T-cell (primary cell): ENCODE measurements at places on chromosomes 12 and 14. TPM values are rescaled to one million over a fixed set of nuclear protein-coding genes. Genes with fewer than 3 reads are reported as not detected.

Gene CACNA2D4
- 14.8 TPM for total RNA-seq

Gene SERPINA10
- not detected for total RNA-seq

Gene OR11G2
- total RNA-seq: not detected

Gene FOXA1
- not detected for total RNA-seq

Gene NANOG
- not detected for total RNA-seq

Gene KRAS
- 29.1 TPM for total RNA-seq

Gene ERGIC2
- total RNA-seq: 50.5 TPM

Gene LGALS3
- total RNA-seq: 4.1 TPM

- DNase-seq: no peak
These were observed 119.8 kb upstream of the CPM start for GRCh38 chr12:69052613-69053408.

GRCh38 chr14:94412671-94413638 lies 24.6 kb upstream of the SERPINA1 start:
- DNase-seq: no peak

DNA sequence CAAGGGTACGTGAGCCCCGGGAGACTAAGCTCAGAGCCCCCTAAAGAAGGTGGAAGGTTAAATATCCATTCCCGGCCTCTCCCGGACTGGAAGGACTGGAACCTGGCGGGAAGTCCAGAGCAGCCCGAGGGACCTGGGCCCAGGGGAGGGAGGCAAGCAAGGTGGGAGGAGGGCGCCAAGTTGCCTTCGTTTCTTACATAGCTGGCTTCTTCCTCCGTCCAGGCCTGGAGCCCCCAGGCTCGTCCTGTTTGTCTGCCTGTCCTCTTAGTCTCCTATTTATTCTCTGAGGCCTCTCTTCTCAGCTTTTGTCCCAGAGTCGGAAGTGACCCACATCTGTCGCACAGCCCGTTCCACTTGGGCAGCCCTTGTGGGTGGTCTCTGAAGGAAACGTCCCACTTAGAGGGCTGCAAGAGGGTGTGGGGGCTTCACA lies 745 bp downstream of the PCK2 start:
- no peak for DNase-seq

- no peak for DNase-seq
These were observed 44.1 kb upstream of the JDP2 start for GRCh38 chr14:75383721-75384120.

DNA sequence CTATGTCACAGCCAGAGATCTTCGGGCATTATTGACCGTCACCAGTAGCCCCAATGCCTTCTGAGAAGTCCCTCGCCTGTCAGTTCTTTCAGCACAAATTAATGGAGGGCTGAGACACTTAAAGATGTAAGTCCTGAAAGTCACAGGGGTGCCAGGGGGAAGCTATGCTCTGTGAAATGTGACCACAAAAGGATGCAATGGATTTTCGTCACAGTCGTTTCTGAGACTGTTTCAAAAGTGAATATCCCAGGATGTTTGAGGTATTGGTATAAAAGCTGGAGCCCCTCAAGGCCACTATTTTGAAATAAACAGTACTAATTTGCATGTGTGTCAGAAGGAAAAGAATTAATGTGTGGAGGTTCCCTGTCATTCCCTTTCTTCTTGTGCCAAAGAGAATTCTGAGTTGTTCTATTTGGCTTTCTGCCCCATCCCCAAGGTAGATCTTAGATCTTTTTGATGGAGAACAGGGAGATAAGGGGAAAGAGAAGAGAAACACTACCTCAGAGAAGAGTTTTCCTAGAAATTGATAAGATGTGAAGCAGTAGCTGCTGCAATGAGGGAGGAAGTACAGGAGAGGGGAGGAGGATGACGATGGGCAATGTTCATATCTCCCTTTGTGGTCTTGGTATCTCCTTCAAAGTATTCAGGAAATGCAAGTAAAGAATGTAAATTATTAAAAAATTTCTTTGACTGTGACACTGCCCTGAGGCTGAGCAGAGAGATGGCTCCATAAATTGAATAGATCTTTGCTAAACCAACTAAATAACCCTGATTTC lies 101.8 kb upstream of the NAP1L1 start:
- no peak for DNase-seq

- DNase-seq: no peak
These were observed 78.0 kb downstream of the CPSF2 start for GRCh38 chr14:92199763-92200162.

DNA sequence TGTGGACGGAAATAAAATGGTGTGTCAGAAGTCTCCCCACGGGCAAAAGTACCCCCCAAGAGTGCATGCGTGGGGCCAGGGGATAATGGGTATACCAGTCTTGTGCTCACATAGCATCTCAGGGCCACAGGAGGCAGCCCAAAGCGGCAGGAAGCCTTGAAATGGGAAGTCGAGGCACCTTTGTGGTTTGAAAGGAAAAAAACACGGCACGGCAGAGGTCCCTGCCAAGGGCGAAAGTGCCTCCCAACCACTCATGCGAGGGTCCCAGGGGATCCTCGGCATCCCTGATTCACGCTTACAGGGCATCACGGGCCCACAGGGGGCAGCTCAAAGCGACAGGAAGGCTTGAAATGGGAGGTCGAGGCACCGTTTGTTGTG lies 583.2 kb downstream of the ALG10 start:
- DNase-seq: no peak

DNA sequence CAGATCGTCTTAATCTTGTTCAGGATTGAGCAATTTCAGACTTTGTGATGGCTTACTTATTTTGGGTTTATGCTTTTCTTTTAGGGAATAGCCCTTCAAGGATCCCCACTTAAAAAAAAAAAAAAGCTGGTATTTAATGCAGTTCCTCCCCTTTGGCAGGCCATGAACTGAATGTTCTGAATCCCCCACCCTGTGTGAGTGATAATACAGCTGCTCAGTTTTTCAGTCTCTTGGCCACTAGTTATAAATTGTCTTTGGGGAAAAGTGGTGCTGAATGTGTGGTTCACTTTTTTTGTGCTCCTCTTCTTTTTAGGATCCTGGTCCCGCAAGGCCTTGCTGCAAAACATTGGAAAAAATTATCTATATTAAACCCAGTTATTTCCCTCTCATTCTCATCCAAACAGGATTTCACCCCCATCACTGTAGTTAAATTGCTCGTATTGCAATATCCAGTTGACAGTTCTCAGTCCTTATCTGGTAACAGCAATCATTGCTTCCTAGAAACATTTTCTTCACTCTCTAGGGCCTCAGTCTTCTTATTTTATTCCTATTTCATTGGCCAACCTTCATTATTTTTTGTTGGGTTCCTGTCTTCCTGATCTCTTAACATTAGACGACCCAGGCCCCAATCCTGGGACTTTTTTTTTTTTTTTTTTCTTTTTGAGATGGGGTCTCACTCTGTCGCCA lies 73.1 kb upstream of the PAWR start:
- no peak for DNase-seq

GRCh38 chr12:34606749-34607519 lies 584.6 kb downstream of the ALG10 start:
- DNase-seq: no peak

DNA sequence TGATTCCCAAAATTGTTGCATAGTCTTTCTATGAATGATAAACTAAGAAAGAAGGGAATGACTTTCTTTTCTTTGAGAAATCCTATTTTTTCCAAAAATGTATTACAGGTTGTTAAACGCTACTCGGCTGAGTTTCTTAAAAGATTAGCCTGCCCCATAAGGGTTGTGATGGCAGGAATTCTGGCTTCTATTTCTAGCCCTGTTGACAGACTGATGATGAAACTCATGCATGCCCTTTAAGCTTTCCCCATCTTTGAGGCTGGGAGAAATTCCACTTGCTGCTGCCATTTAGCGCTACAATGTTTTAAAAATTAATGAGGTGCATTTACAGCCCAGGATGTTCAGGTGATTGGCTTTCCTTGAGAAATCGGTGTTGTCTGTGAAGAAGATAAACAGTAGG lies 33.2 kb upstream of the RASSF3 start:
- no peak for DNase-seq

DNA sequence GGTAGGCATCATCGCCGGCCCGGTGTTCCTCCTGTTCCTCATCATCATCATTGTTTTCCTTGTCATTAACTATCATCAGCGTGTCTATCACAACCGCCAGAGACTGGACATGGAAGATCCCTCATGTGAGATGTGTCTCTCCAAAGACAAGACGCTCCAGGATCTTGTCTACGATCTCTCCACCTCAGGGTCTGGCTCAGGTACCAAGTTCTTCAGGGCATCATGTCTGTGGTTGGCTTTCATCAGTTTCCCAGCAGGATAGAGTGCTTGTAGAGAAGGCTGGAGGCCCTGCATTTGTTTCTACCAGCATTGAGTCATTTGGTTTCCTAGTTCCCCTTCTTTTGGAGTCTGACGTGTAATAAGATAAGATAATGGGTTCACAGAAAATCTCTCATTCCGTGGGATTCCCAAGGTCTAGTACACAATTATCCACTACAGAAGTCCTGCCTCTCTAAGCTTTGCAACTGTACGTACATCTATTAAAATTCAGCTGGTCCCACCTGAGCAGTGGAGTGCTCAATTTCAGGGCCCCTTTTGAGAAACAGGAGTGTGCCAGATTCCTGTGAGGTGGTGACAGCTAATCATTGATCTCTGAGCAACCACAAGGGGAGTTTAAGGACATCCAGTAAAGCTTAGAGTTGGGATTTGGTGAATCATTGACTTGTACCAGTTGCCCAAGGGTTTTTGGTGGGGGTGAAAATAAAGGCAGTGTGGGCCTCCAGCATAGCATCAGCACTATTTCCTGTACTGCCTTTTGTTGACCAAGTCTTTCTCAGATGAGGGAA lies 25.1 kb downstream of the ACVR1B start:
- DNase-seq: no peak

DNA sequence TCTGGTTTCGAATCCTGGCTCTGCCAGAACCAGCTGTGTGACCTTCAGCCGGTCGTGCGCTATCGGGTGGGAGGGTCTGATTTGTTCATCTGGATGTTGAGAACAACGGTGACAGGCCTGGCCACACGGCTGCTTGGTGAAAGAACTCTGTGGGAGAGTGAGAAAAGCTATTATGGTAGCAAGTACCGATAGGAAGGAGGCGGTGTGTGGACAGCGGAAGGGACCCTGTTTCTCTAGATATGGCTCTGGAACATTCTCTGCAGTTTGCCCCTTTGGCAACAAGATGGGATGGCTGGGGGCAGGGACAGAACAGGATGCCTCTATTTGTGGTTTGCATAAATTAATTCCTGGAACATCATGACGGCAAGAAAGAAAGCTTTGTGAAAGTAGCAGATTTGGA lies 347.3 kb downstream of the AACS start:
- DNase-seq: no peak

- no peak for DNase-seq
These were observed 502.2 kb upstream of the RPL10L start for GRCh38 chr14:47153746-47154145.

- no peak for DNase-seq
These were observed 791.7 kb downstream of the AACS start for GRCh38 chr12:125856896-125857295.

- no peak for DNase-seq
These were observed 1.3 kb downstream of the ARHGEF40 start for GRCh38 chr14:21071225-21072030.

DNA sequence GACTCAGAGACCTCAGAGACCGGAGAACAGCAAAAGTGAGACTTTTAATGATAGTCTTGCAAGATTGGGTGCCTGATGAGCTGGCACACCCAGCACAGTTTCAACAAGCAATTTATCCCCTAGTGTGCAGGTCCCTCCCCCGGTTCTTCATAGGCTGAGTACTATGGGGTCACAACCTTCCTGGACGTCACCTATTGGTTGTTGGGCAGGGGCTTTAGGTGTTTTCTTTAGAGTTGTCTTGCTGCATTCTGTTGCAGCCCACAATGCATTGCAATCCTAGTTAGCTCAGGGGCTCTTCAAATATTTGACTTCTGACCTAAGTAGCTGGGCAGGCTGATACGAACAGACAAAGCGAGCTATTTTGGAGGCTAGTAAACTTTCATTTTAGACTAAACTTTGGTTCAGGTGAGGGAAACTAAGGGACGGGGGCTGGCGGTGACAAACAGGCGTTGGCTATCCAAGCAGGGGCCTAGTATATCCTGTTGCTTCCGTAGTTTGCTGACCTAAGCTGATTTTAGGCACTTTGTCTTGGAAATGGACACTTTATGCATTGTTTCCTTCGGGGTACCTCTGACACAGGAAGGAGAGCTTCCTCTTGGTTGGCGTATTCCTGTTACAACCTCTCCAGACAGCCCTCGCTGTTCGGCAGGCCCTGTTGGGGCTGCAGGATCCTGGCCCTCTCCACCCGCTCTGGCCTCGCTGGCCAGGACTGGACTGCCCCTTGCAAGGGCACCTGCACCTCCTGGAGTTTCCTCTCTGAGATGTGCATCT lies 14.1 kb downstream of the SIVA1 start:
- no peak for DNase-seq

DNA sequence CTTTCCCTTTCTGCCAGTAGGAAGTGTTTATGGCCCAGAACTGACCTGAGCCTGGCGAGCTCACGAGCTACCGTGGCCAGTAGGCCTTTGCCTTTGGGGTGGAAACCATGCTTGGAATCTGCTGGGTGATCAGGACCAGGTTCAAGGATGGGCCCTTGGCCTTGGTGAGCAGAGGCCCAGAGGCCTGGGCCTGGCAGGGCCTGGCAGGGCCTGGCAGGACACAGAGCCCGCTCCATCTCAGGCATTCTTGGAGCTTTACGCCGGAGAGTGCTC lies 184.8 kb upstream of the RTL1 start:
- DNase-seq: no peak

DNA sequence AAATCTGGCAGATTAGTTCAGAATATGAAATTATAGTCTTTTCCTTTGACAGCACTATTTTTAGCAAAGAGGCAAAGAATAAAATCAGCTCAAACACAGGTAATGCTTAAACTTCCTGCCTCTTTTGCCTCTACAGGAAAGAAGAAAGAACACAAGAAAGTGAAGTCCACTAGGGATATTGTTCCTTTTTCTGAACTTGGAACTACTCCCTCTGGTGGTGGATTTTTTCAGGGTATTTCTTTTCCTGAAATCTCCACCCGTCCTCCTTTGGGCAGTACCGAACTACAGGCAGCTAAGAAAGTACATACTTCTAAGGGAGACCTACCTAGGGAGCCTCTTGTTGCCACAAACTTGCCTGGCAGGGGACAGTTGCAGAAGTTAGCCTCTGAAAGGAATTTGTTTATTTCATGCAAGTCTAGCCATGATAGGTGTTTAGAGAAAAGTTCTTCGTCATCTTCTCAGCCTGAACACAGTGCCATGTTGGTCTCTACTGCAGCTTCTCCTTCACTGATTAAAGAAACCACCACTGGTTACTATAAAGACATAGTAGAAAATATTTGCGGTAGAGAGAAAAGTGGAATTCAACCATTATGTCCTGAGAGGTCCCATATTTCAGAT lies 17.4 kb downstream of the TMPO start:
- no peak for DNase-seq

DNA sequence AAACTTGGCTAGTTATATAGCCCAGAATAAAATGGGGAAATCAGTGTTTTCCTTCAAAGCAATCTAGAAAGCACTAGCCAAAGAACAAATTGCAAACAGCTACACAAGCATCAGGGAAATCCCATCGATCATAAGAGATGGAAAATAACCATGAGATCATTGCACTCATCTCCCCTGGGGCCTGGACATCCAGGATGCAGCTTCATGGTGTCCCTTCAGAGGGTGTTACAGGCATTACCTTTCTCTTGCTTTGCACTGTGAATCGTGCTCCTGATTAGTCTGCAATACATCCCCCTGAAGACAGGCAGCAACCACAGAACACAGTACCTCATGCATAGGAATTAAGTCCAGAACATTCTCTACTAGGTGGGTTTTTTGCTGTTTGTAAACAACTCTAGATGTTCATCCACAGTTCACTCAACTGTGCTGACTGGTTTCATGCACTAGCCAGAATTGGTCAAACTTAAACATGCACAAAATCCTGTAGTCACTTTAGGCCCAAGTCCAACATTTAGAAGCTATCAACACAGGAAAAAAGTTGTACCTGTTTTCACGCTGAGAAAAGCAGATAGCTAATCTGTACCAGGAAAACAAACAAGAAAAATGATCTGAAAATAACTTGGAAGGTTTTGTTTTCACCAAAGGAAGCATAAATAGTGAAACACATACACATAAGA lies 120.1 kb downstream of the ZFP36L1 start:
- no peak for DNase-seq
